NCI-H187 (cell line): ENCODE measurements at places on chromosomes 2 and 18.
A peak's percentile ranks its signal among the peaks of the same experiment; 100 is the strongest.

DNA sequence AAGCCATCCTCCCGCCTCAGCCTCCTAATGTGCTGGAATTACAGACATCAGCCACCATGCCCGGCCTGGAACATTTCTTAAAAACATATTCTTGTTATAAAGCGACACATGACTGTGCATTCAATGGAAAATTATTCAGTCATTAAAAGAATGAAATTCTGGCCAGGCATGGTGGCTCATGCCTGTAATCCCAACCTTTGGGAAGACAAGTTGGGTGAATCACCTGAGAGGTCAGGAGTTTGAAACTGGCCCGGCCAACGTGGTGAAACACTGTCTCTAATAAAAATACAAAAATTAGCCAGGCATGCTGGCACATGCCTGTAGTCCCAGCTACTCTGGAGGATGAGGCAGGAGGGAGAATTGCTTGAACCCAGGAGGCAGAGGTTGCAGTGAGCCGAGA, 21.6 kb upstream of the RPRD1A start:
- DNase-seq, result no peak

DNA sequence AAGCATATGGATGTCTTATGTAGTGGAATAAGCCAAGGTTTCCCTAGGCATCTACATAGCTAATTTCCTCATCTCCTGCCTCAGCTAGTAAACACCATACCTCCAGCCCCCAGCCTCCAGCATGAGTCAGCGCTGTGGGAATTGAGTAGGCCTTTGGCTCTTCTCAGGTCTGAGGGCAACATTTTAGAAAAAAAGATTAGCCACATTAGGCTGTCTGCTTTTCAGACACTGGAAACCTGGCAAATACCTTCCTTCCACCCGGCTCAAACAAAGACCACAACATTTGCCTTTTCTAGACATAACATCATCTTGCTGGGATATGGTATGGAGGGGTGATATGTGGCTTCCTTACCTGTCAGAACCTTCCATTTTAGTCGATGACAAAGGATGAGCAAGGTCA, 6.1 kb upstream of the CCDC195 start:
- DNase-seq, result no peak

- DNase-seq, result no peak
These were observed 1438.0 kb upstream of the ZEB2 start for GRCh38 chr2:145957929-145958328.

DNA sequence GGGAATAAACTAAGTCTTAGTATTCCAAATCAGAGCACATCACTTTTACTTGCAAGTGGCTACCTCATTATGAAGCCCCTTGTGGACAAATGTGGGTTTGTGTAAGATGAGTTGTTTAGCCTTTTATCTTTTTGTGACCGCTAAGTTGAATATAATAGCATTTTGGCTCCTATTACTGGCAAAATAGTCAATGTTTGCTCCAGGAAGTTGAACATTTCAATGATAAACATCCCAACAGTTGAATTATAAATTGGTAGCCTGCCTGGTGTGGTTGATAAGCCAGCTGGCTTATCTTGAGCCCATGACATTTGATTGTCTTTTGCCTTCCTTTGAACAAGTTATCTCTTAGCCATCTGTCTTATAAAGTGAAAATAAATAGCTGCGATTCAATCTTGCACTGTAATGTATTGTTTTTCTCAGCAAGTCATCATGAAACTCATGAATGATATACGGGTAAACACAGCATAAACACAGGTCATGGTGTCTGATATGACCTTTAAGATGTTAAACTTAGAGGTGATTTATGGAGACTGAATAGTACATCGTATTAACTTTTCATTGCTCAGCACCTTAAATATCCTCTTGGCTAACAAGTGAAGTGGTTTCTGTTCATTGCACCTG, 338.4 kb downstream of the SOCS6 start:
- DNase-seq, result no peak

- DNase-seq, result peak; percentile 21
These were observed 114.1 kb downstream of the EPB41L3 start for GRCh38 chr18:5429681-5430080.

GRCh38 chr18:66646609-66647008, 42.7 kb upstream of the CDH19 start:
- DNase-seq, result no peak

DNA sequence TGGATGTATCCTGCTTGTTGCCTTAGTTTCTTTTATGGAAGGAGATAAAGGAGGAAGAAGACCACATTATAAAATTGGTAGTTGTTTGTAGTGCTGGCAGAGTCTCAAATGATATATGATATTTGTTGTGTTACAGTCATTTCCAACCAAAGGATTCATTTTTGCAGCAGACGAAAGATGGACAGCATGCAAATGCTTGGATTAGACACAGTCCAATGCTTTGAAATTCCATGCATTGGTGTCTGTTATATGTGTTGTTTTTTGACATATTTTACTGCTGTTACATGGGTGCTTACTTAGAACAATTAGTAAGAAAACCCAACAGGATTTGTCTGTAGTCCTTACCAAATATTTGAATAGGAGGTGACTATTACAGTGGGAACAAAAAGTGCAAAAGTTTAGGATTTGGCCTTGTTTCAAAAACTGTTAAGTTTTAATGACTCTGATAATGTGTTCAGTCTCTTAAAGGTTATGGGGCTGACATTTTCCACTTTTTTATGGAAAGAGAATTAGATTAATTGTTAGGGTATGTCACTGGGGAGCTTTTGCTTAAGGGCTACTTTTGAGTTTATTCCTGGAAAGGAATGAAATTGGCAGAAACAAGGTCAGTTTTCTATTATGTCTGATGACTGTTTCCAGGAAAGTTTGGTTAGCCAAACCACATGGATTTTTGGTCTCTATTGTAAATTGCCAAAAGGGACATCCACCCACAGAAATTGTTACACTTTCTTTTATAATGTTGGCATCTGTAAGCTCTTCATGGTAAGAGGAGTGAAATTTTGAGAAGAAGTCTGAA, 229.4 kb upstream of the MMADHC start:
- no peak for DNase-seq

- DNase-seq, result no peak
These were observed 18.6 kb upstream of the AGXT start for GRCh38 chr2:240850026-240850425.

DNA sequence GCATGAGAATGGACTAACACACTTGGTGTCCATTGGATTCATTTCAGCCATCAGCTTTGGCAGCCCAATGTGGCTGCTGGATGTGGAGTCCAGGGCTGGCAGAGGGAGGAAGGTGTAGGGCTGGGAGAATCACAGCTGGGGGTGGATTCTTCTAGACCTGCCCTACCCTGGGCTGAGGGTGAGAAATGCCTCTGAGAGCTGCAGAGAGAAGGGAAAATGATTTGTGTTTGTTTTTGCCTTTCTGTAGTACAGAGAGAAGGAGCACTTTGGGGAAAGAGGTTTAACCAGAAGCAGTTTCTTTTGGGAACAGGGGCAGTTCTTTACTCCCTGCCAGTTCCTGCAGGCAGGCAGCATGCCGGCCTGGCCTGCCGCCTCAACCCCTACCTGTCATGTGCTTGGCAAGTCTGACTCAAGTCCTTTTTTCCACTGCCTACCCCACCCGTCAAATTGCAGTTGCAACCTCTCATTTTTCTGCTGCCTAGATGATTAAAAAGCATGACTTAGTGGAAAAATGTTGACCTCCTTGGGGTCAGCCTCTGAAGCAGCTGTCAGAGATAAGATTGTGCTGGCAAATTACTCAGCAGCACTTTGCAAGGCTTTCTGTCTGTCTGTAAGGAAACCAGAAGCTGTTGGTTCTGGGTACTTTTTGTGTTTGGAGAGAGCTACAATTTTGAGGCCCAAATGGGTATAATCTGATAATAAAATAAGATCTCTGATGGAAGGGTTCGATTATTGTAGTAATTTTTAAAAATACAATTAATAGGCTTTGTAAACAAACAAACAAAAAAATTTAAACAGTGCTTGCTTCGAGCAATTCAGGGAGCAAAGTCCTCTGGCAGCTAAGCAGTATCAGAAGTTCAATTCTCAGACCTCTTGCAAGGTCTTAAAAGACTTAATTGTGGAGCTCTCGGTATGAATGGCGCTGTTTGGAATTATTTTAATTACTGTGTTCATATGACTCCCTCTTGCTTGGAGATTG, 21.7 kb downstream of the LBH start:
- DNase-seq, result no peak

- DNase-seq, result no peak
These were observed 107.5 kb downstream of the GULP1 start for GRCh38 chr2:188399159-188399558.

- DNase-seq, result no peak
These were observed 43.4 kb downstream of the RNF144A start for GRCh38 chr2:6960659-6961058.

GRCh38 chr2:198040835-198041234, 236.4 kb downstream of the PLCL1 start:
- DNase-seq, result no peak
